Omental fat pad (tissue), 4 donors: ENCODE measurements at places on chromosomes 7 and 10.

- DNase-seq: no peak
Observed at GRCh38 chr7:46215987-46216567, 295.0 kb upstream of the IGFBP3 start.

DNA sequence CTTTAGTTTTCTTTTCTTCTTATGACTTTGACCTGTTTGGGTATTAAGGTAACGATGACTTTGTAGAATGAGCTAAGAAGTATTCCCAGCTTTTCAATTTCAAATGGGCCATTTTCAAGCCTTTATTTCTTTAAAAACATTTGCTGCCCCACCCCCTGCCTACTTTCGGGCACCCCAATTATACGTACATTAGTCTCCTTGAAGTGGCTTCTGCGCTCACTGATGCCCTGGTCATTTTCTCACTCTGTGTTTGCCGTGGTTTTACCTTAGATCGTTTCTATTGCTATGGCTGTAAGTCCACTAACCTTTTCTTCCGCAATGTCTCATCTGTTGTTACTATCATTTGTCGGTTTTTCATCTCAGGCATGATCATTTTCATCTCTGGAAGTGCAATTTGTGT, 24.9 kb downstream of the FOXL3 start:
- no peak for DNase-seq

- no peak for DNase-seq
Observed at GRCh38 chr10:10901906-10902305, 115.8 kb upstream of the CELF2 start.

DNA sequence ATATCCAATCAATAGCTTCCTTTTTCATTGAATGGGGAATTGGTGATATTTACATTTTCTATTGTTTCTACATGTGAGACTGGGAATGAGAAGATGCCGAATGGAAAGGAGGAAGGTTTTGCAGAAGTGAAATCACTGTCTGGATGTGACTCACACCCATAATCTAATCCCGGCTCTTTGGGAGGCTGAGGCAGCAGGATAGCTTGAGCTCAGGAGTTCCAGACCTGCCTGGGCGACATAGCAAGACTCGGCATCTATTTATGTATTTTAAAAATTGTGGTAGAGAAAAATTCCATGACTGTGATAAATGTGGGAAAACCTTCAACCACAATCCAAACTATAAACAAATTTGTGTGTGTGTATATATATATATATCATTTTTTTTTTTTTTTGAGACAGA, 10.9 kb upstream of the FIS1 start:
- DNase-seq: no peak

DNA sequence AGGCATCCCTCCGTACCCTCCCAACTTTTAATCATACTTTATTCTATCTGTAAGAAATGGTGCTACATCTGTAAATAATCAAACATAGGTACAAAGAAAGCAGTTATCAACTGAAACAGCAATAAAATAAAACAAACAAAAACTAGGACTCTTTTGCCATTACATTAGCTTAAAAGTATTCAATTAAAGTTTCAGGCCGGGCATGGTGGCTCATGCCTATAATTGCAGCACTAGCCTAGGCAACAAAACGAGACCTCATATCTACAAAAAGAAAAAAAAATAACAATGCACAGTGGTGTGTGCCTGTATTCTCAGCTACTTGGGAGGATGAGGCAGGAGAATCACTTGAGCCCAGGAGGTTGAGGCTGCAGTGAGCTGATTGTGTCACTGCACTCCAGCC, 161.9 kb downstream of the SGMS1 start:
- DNase-seq: no peak

DNA sequence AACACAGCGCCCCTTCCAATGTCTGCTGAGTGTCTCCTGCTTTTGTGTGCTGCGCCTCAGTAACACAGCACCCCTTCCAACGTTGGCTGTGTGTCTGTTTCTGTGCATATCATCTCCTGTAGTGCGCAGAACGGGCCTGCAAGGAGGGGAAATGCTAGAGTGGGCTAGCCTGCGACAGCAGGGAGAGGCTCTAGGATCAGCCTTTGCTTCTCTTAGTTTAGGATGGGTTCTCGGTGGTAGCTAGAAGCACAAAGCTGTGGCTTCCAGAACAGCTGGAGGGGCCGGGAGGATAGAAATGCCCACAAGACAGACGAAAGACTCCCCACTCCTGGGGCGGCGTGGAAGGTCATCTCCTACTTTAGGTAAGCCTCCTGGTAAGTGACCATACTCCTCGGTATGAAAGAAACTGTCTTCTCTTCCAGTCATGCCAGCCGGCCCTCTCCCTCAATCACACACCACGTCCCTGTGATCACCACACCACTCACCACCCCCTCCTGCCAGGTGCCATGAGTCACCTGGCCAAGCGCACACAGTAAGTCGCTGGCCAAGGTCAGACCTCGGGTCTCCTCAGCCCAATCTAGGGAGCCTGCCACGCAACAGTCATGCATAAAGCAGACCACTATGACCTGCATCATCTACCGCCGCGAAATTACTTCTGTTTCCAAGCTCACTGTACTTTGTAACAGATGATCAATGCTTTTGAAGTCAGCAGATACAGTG, 4.8 kb downstream of the PITRM1 start:
- no peak for DNase-seq
